CD4-positive, alpha-beta T cell treated with Interleukin-17A for 1 hour (primary cell): ENCODE measurements at places on chromosomes 11 and 22.

GRCh38 chr11:118434553-118435289 lies 1.6 kb upstream of the KMT2A start:
- peak; percentile 27 for DNase-seq

DNA sequence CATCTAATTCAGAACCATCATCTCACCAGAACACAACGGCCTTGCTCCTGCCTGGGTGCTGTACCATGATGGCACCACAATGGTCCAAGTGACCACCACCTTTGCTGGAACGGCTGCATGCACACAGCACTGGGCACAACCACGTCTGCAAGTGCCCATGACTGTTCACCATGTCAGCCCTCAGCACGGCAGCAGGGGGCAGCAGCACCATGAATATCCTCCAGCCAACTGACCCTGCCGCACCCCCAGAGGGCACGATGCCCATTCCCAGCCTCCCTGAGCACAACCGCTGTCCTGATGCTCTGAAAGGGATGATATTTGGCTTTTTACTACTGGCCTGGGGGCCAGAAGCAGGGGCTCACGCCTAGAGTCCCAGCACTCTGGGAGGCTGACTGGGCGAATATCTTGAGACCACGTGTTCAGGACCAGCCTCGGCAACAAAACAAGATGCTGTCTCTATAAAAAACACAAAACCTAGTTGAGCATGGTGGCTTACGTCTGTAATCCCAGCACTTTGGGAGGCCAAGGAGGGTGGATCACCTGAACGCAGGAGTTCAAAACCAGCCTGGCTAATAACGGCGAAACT lies 25.7 kb downstream of the DRD4 start:
- DNase-seq: peak; percentile 49

DNA sequence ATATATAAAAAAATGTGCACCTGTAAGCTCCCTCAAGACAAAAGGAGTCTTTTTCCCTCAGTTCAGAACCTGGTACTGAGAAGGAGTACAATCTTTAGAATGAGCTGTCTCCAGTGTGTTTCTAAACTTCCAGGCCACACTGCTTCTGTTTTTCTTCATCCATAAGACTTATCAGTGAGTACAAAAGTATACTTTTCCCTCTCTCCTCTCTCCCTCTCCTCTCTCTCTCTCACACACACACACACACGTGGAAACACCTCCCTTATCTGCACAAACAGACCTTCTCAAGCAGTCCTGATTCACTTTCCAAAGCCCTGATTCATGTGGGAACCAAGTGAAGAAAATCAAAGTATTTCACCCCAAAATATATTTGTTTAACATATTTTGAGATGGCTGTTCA lies 220.7 kb upstream of the UBASH3B start:
- no peak for DNase-seq

DNA sequence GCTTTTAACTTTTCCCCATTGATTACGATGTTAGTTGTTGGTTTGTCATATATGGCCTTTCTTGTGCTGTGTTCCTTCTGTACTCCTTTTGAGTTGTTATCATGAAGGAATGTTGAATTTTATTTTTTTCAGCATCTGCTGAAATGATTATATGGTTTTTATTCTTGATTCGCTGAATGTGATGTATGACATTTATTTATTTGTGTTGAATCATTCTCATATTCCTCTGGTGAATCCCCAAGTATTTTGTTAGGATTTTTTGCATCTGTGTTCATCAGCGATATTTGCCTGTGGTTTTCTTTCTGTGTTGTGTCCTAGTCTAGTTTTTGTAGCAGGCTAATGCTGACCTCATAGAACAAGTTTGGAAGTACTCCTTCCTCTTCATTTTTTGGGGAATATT lies 78.2 kb downstream of the GGT1 start:
- DNase-seq: no peak

DNA sequence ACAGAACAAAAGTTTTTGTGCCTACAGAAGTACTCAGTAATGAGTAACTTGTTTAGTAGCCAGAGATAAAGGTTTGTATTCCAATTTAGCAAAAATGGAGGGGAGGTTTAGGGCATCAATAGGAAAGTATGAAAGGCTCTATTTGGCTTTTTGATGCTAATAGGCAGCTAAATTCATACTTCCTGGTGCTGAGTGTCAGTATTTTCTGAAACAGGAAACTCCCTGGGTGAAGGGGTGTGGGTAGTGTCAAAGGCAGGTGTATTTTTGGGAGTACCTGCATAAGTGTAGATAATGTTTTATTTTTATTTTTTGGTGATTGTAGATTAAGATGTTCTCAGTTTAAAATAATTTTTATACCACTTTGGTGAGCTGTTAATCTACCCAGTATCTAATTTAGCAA lies 29.3 kb upstream of the MMP7 start:
- peak; percentile 43 for DNase-seq

DNA sequence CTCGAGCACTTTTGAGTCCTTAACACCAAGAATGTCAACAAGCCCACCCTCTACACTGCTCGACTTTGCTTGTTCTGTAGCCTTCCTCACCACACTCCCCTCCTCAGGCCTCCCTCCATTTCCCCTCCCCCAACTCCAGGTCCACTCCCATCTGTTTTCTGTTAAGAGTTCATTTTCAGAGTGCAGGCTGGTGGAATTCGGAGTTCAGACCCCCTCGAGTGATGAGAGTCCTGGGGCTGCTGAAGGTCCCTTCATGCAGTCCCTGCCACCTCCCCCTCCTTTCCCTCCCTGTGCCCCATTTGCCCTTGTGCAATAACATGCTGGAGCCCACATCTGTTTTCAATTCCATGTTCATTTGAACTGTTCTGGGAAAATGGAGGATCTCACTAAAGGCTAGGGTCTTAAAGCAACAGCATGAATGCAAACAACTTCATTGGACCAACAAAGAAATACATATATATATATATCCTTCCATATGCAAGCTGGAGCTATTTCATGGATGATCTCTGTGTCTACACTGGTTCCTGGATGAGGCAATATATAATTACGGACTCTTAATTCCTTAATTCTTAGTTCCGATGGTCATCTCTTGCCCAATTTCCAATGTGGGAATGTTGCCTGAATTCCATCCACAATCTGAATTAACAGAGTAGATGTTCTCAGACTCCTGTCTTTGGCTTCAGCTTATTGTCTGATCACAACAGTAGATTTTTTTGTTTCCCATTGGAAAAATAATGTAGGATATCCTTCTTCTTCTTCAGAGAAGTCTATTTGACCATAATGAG lies 340.4 kb downstream of the ETS1 start:
- DNase-seq: no peak

- DNase-seq: no peak
These were observed 33.8 kb downstream of the ADAMTS8 start for GRCh38 chr11:130394615-130395014.

- no peak for DNase-seq
These were observed 32.9 kb downstream of the LIMK2 start for GRCh38 chr22:31244943-31245451.

DNA sequence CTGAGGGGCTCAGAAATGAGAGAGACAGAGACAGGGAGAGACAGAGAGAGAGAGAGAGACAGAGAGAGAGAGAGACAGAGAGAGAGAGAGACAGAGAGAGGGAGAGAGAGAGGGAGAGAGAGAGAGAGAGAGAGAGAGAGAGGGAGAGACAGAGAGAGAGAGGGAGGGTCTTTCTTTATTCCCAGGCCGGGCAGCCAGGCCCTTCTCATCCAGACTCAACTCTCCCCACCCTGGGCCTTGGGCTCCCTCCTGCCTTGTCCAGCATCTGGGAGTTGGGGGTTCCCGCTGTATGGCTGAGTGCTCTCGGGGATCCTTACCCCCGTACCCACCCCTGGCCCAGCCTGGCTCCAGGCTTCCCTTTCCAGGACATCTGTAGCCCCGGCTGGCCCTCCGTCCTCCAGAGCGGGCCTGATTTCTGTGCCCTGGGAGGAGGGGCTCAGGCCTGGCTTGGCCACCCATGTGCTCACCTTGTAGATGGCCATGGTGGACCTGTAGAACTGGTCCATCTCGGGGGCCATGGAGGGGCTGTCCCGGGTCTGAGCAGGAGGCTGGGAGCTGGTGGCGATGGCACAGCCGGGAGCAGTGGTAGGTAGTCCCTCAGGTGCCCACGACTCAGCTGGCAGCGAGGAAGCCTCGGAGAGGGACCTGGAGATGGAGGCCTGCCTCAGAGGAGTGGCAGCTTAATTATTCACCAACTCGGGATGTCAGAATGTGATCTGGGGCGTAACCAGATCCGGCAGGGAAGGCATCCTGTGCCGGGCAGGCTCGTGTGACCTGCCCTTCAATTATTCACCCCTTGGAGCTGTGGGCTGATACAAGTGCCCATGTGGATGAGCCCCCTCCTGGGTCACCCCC lies at the start of gene BAIAP2L2:
Gene BAIAP2L2, minus strand, starts transcription at position 677 of the 855 bp plus-strand sequence. Its CDS starts 159 bp downstream, at position 518.
- no peak for DNase-seq

DNA sequence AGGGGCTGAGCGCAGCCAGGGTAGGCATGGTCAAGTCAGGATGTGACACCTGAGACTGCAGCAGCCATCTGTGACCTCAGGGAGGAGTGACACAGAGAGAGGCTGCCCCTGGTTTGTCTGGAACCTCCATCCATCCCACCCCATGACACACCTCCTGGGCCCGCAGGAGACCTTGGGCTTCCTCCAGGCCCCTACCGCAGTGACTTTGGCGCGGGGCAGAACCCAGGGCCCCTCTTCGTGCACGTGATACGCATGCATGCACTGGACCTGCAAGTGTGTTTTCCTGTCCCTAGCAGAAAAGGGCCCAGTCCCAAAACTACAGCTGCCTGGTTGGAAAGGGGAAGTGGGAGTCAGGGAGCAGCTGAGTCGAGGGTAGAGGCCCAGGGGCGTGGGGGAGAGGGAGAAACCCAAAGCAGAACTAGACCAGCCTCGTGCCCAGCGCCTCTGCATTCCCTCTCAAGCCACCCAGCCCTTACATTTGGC lies 7.9 kb upstream of the CYTH4 start:
- DNase-seq: peak; percentile 28

- peak; percentile 3 for DNase-seq
These were observed 38.7 kb upstream of the E2F8 start for GRCh38 chr11:19279451-19279850.

- DNase-seq: peak; percentile 61
These were observed 13.9 kb upstream of the TP53AIP1 start for GRCh38 chr11:128956401-128957201.

- no peak for DNase-seq
These were observed 15.8 kb downstream of the MYEOV start for GRCh38 chr11:69309631-69310280.

DNA sequence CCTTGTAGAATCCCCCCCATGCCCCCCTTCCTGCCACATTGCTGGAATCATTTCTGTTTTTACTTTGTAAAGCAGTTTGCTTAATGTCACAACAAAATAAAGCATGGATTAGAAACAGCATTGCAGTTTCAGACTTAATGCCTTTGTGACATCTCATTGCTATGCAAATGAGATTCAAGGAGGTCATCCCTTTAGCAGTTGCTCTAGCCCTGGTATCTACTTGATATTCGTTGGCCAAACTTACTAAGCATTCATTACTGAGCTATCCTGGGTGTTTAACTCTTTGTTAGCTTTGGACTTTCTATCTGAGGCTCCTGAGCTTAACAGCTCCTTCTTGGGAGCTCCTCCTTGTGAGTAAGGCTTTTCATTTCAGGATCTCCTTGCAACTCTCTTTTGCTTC lies 16.3 kb downstream of the FAT3 start:
- DNase-seq: no peak

DNA sequence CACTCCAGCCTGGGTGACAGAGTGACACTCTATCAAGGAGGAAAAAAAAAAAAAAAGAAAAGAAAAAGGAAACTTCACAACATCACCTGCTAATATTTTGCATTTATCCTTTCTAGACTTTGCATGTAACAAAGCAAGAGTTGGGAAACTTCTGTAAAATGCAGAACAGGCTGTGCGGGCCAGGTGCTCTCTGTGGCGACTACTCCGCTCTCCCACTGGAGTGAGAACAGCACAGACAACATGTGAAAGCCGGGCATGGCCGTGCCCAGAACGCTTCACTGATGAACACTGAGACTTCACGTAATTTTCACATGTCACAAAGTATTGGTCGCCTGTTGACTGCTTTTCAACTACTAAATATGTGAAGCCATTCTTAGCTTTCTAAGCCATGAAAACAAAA lies 15.5 kb upstream of the TESMIN start:
- DNase-seq: no peak

- no peak for DNase-seq
These were observed 2.5 kb upstream of the YPEL1 start for GRCh38 chr22:21738081-21738480.

DNA sequence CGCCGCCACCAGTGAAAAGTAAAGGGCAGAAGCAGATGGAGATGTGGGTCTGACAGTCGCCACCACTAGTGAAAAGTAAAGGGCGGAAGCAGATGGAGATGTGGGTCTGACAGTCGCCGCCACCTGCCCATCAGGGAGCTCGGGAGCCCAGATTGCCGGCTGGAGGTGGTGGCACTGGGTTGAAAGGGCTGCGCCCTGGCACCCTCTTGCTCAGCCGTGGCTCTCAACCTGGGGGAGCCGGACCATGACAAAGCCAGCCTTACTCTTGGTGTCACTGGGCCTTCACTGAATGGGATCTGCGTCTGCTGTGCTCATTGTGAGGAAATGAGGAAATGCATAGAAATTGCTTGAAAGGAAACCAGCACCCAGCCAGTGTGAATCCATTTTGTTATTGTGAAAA lies 36.3 kb downstream of the AP2A2 start:
- DNase-seq: no peak

DNA sequence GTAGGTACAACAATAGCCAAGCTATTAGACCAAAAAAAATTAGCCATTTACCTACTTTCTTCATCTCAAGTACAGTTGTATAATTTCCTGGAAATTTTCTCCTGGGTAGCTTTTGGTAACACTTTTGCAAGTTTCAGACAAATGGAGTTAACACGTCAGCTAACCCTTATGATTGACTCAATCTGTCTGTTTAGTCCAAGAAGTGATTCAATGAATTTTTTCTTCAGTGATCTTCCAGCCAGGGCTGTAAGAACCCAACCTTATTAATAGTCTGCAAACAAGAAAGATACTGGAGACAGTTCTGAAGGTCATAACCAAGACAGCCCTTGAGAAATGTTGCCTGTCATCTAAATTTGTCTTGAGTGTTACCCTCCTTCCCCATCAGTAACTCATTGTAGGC lies 30.1 kb upstream of the FIBIN start:
- DNase-seq: no peak

DNA sequence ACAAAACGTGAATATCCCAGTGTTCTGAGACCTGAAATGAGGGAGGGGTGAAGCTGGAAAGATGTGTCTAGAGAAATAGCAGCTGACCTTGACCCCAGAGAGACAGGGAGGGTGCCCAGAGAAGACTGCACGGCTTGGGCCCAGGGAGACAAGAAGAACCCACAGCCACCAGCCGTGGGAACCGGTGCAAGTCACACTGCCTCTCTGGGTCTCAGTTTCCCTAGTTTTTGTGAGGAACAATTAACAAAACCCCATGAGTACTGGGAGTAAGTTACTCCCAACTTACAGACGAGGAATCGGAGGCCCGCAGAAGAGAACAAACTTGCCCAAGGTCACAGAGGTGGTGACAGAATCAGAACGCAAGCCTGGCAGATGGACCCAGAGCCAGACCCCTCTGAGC lies 19.2 kb downstream of the TNKS1BP1 start:
- no peak for DNase-seq

DNA sequence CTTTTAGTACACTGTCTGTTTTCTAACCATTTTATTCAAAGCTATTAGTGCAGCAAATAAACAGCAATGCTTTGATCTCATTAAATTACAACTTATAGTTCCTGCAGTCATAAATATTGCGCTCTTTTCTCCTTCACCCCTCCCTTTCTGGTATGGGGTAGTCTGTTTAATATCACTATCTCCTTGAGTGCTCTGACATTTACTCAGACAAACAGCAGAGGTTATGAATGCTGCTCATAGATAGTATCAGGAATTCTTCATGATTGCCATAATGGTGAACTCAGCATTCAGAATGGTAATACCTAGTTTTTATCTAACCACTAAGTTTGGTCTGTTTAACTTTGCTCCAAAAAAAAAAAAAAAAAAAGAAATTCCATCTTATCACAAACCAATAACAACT lies 87.4 kb downstream of the EIF3M start:
- no peak for DNase-seq
